ENCODE measurements at places on chromosomes 4 and X.

- DNase-seq = no peak
Observed at GRCh38 chrX:39957816-39958566, 139.8 kb downstream of the BCOR start.

GRCh38 chr4:84530871-84531270, 31.8 kb upstream of the NKX6-1 start:
- no peak for DNase-seq

DNA sequence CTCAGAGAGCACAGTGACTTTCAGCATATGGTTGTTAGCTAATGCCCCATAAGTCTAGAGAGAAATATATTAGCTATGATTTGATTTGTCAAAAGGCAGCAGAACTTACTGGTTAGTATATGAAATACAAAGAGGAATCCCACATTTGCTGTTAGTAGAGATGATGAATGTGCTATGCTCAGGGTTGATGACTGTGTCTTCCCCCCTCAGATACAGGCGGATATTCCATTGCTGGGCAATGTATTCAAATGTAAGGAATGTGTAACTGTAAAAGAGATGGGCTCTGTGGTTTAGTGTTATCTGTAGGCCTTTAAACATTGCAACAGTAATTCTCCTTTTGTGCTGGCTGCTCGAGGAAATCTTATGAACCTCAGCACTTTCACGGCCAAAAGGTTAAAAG, 528.9 kb upstream of the ARX start:
- no peak for DNase-seq

DNA sequence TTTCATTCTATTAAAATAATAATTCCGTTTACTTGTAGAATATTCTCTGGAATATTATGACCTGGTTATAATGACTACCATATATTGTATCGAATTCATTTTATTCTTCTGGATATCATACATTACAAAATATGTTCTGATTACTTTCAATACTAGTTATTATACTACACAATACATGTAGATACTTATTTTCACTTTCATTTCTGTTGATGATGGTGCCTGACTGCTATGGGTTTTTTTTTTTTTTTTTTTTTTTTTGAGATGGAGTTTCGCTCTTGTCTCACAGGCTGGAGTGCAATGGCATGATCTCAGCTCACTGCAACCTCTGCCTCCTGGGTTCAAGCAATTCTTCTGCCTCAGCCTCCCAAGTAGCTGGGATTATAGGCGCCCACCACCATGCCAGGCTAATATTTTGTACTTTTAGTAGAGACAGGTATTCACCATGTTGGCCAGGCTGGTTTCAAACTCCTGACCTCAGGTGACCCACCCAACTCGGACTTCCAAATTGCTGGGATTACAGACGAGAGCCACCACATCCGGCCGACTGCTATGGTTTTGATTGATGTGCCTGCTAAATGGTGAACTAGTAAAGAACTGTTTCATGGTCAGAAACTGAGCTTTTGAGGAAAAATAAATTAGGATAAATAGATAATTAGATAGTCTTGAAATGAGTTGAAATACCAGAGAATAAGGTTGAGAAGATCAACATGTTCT, 39.5 kb downstream of the PCDH10 start:
- no peak for DNase-seq

- no peak for DNase-seq
Observed at GRCh38 chr4:9971711-9972110, 49.6 kb downstream of the SLC2A9 start.

DNA sequence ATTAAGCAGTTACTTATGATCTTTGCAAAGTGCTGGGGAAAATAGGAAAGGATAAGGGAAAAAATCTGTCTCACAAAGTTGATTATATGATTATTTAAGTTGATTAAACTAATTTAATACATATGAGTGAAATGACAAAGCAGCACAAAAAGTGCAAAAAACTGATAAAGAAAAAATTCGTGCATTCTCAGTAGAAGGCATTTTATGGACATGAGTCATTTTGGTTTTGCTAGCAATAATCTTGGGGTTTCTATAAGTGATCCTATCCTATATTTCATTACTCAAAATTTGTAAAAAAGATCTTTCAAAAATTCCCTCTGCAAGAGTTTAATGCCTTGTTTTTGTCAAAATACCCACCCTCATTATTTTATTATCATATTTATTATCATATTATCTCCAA, 224.2 kb upstream of the ANXA10 start:
- no peak for DNase-seq

GRCh38 chr4:140870427-140870826, 114.2 kb upstream of the TBC1D9 start:
- no peak for DNase-seq
